Stimulated activated CD8-positive, alpha-beta memory T cell treated with anti-CD3 and anti-CD28 coated beads, Interleukin-12 subunit alpha, Interleukin-12 subunit beta, amount 100 ng/mL, for 4 hours (primary cell): ENCODE measurements at places on chromosomes 11 and 22.

GRCh38 chr11:68402355-68403031 lies 58.1 kb upstream of the PPP6R3 start:
- DNase-seq: no peak

GRCh38 chr11:35138943-35139721 lies at the start of gene CD44:
TSS of gene CD44 (plus strand) at chr11:35139171. CDS start at chr11:35139304, 133 bp downstream.
- peak; percentile 75 for DNase-seq

- DNase-seq: no peak
Observed at GRCh38 chr22:45083659-45084305, 74.0 kb upstream of the PHF21B start.

DNA sequence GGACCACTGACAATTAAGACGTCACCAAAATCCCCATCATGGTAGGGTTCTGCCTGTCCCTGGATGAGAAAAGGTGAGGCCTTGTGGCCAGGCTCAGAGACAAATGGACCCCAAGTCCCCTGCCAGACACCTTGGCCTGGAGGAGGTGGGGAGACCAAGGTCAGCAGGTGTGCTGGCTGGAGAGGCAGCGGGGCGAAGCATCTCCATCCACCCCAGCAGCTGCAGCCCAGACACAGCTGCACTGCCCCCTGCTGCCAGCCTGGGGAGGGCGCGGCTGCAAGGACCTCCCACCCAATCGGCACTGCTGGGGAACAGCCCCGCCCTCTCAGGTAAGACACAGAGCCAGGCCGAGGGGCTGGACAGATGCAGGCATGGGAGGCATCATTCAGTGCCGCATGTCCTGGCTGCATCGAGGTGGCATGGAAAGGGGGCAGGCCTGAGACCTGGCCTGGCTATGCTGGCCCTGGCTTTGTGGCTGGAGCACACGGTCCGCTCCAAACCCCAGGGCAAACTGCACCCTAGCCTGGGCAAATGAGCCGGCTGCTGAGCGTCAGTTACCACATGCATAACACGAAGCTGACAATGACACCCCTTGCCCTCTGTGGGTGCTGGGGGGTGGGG lies 12.2 kb upstream of the MFNG start:
- DNase-seq: peak; percentile 46

GRCh38 chr22:27820896-27821866 lies 19.6 kb upstream of the MN1 start:
- DNase-seq: no peak

- no peak for DNase-seq
Observed at GRCh38 chr11:122847466-122847865, 9.2 kb downstream of the CRTAM start.

- DNase-seq: no peak
Observed at GRCh38 chr11:114061048-114061680, 1.7 kb downstream of the ZBTB16 start.

- DNase-seq: peak; percentile 25
Observed at GRCh38 chr22:32528984-32529982, 54.7 kb downstream of the FBXO7 start.

DNA sequence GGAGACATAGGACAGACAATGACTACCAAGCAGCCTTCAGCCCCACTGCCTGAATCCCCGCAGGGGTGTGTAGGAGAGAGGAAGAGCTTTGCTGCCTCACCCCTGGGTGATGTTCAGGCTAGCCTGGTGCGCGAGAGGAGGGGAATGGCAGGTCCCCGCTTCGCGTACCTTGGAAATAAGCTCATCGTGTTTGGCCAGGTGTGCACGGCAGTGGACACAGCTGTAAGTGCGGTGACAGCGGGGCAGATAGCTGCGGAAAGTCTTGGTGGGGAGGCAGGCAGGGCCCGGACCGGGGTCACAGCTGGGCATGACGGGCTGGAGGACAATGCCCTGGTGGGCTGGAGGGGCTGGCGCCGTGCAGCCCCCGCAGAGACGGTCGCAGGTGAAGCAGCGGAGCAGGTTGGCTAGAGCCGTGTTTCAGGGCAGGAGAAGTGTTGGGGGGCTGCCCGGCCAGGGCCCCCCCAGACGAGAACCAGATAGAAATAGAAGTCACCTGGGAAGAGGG lies 2.9 kb downstream of the YPEL4 start:
- no peak for DNase-seq

DNA sequence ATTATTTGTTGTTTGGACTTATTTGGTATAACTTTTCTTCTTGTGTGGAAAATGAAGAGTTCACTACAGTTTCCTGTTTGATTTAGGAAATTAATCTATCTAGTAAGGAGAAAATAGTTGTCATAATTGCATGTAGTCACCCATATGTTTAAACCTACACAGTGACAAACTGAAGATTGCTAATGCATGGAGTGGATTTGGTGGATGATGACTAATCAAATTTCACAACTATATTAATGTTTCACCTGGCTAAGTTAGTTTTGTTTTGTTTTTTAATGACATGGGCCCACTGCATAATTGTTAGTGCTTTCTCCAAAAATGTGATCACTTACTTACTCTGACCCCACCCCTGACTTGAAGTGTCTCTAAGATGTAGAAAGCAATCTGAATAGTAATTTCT lies 170.6 kb downstream of the DYNC2H1 start:
- no peak for DNase-seq

- no peak for DNase-seq
Observed at GRCh38 chr11:30244265-30244664, 13.5 kb downstream of the FSHB start.

DNA sequence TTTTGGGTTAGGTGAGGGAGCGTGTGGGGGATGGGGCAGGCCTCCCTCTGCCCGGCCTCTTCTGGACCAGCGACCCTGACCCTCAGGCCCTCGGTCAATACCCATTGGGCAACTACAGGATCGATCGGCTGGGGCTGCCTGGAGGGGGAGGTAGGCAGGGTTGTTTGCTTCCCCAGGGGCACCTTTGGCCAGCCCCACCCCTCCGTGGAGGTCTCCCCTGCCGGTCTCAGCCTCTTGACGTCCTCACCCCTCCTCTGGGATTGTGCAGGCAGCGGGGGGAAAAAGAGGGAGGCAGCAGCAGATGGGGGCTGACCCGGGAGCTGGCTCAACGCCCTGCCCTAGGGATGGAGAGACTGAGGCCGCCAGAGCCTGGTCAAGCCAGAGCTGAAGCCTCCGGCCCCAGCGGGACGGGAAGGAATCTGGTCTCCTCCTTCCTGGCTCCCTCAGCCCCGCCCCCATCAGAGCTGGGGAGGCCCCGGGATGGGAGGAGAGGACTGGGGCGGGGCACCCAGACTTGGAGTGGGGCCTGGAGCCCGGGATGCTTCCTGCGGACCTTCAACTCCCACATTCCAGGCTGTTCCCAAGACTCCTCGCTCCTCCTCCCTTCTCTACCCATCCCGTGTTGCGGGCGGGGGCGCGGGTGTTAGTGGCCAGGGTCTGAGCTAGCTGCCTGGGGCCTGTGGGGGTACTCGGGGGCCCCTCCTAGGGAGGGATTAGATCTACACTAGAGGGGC lies 14.4 kb upstream of the CDC42EP1 start:
- DNase-seq: no peak

GRCh38 chr11:76786441-76787014 lies 3.4 kb downstream of the TSKU start:
- DNase-seq: no peak

- DNase-seq: no peak
Observed at GRCh38 chr11:36026315-36026968, 82.6 kb downstream of the LDLRAD3 start.

DNA sequence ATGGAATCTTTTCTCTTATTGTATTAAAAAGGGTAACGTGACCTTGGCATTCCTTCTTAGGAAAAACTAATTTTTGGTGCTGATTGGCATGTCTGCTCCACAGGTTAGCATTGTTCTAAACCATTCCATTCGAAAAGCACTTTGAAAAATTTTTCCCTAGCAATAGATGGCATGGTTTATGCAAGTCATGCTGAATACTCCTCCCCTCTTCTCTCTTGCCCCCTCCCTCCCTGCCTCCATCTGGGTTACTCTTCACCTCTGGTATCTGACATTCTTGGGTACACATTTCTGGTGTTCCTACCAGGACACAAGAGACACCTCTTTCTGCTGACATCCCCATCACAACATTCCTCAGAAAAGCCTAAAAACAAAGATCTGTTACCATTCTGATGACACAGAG lies 1.5 kb upstream of the SLC22A25 start:
- DNase-seq: no peak

GRCh38 chr11:93747122-93747521 lies 5.7 kb downstream of the C11orf54 start:
- DNase-seq: no peak

GRCh38 chr11:121473064-121473777 lies 20.5 kb upstream of the SORL1-AS1 start:
- no peak for DNase-seq

GRCh38 chr22:26197425-26197824 lies 28.2 kb downstream of the SEZ6L start:
- DNase-seq: no peak

DNA sequence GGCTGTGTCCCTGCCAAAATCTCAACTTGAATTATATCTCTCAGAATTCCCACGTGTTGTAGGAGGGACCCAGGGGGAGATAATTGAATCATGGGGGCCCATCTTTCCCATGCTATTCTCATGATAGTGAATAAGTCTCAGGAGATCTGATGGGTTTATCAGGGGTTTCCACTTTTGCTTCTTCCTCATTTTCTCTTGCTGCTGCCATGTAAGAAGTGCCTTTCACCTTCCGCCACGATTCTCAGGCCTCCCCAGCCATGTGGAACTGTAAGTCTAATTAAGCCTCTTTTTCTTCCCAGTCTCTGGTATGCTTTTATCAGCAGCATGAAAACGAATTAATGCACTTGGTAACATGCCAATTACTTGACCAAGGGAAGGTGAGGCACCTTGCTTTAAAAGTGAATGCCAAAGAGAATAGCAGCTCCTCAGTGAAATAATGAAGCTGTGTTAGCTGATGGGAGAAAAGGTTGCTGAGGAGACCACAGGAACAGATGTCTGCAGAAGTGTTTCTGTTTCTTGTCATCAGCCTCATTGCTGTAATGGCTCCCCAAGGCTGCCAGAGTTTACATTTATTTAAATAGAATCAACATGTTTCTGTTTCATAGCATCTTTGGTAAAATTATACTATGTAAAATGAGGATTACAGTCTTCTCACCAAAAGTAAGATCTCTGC lies 89.0 kb upstream of the CD44 start:
- DNase-seq: no peak

DNA sequence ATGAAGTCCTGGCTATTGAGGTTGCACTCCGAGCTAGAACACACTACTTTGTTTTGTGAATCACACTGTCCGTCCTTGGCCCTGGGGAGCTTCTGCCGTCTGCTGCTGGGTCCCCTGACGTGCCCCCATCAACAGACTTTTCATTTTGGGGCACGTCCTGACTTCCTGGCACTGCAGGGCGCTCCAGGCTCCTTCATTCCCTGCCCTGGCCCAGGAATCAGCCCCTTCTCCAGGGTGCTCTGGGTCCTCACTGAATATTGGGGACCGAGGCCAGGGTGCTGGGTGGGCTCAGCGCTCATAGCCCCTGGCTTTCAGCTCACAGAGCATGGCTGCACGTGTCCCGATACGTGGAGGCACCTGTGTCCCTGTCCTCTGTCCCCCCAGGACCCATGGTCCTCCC lies 22.2 kb downstream of the TSPAN4 start:
- DNase-seq: no peak

DNA sequence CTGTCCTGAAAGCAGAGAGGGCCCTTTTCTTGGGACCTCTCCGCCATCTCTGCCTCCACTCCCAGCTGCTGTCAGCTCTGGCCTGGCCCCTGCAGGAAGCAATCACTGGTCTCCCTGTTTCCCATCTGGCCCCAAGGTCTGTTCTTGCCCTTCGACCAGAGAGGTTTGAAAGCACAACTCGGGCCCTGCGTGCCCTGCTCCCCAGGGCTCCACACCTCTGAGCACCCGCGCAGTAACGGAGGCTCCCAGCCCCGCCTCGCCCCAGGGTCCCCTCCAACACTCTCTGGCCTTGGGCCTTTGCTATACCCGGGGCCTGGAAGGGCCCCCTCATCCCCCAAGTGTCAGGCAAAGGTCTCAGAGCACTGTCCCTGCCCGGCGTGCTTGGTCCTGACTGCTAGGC lies 7.8 kb upstream of the CD81 start:
- DNase-seq: no peak

DNA sequence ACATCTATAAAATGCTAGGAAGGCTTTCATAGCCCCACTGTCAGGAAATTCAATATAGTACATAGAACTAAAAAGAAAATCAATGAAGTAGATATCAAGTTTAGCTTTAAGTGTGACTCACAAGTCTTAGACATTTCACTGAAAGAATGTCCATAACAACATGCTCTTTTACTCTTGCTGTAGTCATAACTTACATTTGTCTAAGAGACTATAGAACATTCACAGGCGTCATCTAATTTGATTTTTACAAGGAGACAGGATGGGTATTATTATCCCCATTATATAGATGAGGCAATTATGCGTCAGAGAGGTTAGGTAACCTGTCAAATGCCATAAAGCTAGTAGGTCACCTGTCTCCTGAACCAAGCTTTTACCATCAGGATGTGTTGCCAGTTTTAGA lies 36.9 kb downstream of the BDNF start:
- no peak for DNase-seq

- DNase-seq: no peak
Observed at GRCh38 chr11:2932850-2933251, 3.6 kb upstream of the PHLDA2 start.

- DNase-seq: peak; percentile 52
Observed at GRCh38 chr22:43996170-43996980, 27.7 kb upstream of the PARVB start.

- no peak for DNase-seq
Observed at GRCh38 chr11:86670181-86670580, 2.2 kb downstream of the ME3 start.

DNA sequence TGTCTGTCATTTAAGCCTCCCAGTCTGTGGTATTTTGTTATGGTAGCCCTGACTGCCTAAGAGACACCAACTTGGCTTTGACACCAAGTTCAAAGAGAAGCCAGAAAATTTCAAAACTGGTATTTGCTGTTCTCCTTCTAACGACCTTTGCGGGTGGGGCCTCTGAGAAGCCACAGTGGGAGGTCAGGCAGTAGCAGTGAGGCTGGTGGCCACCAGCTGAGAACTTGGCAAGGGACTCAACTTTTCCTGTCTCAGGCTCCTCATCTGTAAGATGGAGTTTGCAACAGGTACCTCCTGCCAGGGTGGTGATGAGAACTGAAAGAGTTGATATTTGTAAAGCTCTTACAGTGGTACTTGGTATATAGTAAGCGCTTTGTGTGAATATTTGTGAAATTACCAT lies 183.4 kb downstream of the BCR start:
- no peak for DNase-seq

DNA sequence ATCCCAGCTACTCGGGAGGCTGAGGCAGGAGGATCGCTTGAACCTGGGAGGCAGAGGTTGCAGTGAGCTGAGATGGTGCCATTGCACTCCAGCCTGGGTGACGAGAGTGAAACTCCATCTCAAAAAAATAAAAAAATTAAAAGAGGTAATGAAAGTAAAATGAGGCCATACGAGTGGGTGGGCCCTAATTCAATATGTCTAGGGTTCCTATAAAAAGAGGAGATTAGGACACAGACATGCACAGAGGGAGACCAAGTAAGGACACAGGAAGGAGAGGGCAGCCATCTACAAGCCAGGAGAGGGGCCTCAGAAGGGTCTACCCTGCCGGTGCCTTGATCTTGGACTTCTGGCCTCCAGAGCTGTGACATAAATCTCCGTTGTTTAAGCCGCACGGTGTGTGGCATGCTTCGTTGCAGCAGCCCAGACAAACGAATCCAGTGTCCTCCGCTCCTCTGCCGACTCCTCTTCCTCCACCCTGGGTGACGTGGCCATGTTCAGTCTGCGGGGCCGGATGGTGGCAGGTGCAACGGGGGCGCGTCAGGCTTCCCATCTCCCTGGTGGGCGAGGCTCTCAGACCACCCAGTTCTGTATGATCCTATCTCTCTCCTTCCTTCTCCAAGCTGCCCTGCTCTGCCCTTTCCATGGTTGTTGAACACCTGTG lies 51.6 kb upstream of the PARVG start:
- no peak for DNase-seq

- DNase-seq: no peak
Observed at GRCh38 chr22:42834177-42834949, 22.7 kb downstream of the ARFGAP3 start.
